ENCODE measurements at places on chromosomes 16 and 17. TPM values are rescaled to one million over a fixed set of nuclear protein-coding genes. Genes with fewer than 3 reads are reported as not detected.

The MYH1 gene
- not detected for total RNA-seq

The DPEP3 gene
- not detected for total RNA-seq

The CNGB1 gene
- 0.08 TPM for total RNA-seq

The USP6 gene
- total RNA-seq, result 0.03 TPM

The MYH10 gene
- total RNA-seq, result 24.0 TPM

The KRTAP2-1 gene
- not detected for total RNA-seq

The SERPINF2 gene
- total RNA-seq, result 5.2 TPM

The TLCD2 gene
- total RNA-seq, result 1.6 TPM

Measured in A549 treated with AZD2906 at 1 μM for 4 hours (cell line).